ENCODE measurements at places on chromosomes 4 and X.

- DNase-seq: no peak
Measured at GRCh38 chr4:175641024-175641423, 171.0 kb downstream of the GPM6A start.

DNA sequence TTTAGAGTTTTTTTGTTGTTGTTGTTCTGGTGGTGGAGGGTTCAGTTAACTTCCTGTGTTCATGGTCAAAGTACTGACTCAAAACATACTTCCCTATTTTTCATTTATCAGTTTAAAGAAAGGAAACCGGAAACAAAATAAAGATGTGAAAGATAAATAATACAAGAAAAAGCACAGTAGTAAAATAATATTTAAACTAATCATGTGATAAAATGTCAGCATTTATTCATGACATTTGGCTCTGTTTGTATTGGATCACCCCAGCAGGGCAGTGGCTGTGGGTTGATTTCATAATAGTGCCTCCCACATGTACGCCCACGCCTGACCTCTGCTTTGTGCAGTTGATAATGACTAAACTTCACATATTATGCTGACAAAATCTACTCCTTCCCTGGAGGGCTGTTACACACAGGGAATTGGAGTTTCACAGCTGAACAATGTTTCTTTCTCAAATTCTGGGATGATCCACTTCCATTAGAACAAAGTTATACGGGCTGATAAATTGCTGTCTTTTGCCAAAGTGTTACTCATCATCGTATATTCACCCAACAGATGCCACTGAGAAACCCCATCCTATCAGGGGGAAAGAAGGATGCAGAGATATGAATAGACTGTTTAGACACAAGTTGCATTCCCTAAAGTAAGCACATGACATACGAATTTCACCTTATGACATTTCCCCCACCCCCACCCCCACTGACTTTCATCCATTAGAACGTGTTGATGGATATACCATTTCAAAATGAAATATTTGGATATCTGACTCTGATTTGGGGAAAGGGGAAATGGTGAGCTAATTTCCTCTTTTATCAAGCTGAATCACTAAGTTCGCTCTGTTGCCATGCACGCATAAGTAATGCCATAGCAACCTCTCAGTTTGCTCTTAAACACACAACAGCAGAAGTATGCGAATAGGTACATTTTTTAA, 48.3 kb downstream of the AMELX start:
- DNase-seq: peak; percentile 4

DNA sequence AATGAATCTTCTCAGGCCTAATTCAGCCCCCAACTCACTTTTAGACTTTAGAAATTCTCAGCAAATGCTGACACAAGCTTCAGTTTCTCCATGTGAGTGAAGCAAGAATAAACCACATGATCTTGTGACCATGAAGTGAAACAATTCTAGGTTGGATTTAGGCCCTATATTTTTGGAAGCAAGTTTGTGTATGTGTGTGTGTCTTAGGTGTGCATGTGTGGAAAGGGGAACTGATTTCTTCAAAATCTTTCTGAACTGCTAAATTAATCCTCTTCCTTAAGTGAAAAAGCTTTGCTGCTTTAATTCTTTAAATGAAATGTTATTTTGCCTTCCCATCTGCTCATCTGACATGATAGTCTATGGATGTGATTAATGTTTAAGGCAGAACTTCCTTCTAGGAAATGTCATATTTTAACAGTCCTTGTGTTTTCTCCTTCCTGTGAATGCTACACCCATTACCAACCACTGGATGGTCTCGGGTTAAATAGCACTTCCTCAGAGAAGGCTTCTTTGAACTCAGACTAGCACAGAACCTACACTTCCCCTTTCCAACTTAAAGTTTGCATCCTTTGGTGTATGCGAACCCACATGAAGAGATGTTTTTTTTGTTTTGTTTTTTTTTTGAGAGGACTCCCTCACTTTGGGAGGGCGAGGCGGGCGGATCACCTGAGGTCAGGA, 1.2 kb upstream of the TMEM144 start:
- no peak for DNase-seq

DNA sequence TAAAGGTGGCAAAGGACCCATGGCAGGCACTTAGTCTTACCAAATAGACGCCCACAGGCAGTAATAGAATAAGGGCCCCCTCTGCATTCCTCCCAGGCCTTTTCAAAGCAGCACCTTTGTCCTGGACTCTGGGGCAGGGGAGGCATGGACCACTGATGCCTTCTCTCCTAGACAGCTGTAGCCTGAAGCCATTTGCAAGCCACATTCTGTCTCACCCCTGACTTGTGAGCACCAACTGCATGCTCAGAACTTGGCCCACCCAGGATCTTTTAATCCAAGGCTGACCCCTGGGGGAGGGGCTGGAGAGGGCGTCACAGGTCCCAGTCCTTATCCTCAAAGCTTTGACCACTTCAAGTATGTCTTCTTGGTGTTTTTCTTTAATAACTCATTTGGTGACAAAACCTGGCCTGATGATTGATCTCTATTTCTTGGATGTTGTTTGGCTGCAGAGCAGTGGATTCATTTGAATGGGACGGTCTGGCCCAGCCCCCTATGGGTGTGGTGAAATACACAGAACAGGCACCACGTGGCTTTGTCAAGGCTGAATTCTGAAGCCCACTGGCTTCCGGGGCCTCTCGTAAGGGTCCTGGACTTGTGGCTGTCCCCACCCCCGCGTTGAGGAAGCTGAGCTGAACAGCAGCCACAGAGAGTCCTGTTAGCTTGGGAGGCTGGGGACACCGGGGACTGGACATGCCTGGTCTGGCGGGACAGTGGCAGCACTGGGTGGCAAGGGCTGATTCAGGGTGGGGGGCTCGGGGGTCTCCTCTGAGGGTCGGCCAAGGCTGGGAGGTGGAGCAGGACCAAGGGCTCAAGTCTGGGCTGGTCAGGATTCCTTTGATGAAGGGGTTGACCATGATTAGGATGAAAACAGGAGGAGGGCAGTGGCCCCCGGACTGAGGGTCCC, 36.6 kb downstream of the ADRA2C start:
- no peak for DNase-seq

DNA sequence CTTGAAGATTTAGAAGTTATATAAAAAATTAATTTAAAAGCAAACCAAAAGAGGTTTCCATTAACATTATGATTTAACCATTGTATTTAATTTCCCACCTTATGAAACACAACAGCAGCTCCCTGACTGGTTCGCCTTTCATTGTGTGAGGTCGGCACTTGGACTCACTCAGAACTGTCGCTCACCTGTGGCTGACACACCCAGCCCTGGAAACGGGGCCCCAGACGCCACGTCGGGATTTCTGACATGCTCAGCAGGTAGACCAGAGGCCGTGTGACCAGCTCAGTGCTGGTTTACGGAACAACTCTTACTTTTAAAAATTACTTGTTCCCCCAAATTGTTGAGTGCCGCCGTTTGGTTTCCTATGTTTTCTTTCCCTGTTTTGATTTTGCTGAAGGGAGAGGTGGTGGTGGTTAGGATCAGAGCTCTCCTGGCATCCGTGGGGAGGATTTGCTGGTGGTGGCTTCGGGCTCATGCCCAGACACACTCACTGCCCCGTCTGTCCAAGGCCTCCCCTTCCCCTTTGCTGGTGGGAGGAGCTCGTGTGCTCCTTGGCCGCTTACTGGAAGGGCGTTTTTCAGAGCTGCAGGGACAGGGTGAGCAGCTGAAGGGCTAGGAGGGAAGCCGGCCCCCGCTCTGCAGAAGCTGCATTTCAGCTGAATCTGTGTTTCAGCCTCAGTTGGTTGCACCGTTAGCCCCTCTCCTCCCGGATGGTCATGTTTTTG, 59.2 kb downstream of the CPLX1 start:
- no peak for DNase-seq

GRCh38 chr4:1035510-1035909, 24.1 kb downstream of the FGFRL1 start:
- DNase-seq: no peak

DNA sequence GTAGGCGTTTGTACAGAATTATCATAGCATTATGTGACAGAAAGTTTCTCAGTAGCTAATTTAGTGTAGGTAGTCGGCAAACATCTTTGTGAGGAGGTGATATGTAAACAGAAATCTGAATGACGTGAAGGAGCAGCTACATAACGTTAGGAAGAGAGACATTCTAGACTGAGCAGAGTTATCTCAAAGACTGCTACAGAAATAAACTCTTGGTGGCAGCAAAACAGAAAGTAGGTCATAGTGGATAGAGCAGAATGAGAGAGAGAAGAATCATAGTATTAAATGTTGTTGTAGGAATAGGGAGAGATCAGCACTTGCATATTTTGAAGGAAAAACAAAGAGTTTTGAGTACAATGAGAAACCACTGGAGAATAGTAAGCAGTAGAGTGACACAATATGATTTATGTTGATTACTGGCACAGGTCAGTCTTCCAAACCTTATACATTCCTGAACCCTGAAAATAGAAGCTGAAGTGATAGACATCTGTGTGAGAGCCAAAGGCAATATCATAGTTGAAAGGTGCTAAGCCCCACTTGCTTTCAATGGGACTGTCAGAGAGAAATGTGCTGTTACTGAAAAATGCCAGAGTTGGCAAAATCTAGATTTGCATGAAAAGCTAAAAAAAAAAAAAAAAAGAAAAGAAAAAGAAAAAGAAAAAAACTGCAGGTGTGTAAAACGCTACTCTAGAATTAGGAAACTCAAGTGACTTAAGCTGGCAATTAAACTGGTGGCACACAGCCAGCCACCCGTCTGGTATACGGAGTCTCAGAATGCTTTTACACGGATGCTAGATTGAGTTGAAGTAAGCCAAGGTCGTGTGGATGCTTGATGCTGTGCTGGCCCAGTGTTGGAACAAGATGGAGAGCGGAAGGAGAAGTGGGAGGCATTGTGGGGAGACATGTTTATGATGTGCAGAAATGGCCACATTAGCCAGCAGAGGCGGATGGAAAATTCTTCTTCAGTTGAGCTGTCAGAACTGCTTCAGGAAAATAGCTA, 750.2 kb upstream of the HS3ST1 start:
- no peak for DNase-seq

DNA sequence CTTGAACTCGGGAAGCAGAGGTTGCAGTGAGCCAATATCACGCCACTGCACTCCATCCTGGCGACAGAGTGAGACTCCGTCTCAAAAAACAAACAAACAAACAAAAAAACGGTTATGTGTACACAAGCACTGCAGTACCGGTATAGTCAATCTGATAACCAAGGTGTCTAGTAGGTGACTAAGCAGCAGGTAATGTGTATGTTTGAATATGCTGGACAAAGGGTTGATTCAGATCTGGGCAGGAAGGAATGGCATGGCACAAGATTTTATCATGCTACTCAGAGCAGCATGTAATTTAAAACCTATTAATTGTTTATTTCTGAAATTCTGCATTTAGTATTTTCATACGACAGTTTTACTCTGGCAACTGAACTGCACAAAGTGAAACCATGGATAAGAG, 41.7 kb downstream of the MAGEC1 start:
- no peak for DNase-seq

- DNase-seq: no peak
Measured at GRCh38 chr4:17142232-17142711, 243.8 kb upstream of the LDB2 start.

GRCh38 chrX:100479329-100479728, 69.3 kb upstream of the PCDH19 start:
- no peak for DNase-seq

DNA sequence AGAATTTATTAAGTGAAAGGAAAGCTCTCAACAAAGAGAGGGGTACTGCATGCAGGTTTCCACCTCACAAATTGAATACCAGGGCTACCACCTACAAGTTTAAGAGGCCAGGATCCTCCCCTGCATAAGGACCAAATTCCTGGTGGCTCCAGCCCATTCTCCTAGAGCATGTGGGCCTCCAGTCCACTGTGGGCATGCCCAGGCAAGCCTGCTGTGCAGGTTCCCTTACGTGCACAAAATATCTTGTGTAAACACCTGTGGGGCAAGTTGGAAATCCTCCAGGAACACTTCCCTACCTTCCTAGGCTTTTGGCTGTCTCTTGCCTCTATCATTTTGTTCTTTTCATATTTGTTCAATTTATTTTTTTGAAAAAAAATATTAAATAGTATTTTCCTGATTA, 724.3 kb downstream of the ARAP2 start:
- DNase-seq: no peak

GRCh38 chr4:148396986-148397673, 45.1 kb downstream of the NR3C2 start:
- DNase-seq: no peak

DNA sequence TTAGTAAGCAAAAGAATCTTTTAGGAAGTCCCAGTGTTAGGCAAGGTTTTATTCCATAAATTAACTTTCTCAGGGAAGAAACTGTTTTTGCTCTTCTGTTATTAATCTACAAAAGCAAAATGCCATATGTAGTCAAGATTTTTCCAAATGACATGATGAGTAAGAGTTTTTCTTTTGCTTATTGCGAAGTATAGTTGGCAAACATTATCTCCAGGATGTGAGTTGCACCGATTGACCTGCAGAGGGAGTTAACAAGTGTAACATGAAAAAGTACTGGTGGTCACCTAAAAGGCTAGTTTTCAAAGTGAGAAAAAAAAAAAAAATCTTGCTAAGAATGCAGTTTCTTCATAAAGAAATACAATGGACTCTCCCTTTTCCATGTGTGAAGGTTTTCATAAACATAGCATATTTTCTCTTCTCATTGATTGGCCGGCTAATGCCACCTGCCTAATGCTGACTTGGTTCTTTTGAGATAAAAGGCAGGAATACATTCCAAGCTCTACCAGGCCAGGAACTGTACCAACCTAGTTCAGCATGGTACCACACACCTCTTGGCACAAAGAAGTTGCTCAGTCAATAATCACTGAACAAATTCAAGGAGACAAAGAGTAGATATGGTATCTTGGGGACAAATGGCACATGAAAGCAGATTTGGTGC, 100.2 kb downstream of the LNX1 start:
- DNase-seq: no peak

- no peak for DNase-seq
Measured at GRCh38 chrX:35800474-35800873, 2.3 kb downstream of the MAGEB16 start.

GRCh38 chr4:87141428-87141827, 79.0 kb downstream of the KLHL8 start:
- no peak for DNase-seq

DNA sequence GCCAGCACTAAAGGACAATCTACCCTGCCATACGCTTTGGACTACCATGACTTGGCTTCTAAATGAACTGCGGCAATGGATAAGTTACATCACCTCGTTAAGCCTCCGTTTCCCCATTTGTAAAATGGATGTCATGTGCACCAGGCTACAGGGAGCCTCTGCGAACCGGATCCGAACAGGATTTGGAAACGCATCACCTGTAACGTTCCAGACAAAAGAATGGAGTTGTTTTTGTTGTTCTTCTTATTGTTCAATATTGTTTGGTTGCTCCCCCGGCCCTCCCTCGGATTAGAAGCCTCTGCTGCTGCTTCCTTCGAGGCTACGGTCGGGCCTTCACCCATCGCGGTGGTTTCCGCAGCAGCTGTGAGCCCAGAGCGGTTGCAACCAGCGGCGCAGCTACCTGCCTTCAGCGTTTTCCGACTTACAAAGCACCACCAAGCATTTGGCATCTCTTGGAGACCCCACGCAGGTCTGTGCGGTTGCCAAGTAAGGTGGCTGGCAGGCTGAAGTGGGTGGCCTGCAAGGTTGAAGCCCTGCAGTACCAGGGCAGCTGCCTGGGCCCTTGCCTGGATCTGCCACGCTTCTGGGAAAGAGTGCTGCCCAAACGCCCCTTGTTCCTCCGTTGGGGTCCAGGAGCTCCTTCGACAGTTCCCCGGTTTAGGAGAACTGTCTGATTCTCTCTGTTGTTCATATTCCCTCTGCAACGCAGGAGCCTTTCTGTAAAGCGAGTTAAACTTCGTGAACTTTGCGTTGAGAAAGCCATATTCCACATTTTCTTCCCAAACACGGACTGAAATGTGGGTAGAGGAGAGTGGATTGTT, 7.1 kb downstream of the NKX3-2 start:
- DNase-seq: peak; percentile 28

GRCh38 chr4:77044461-77045150, 31.2 kb downstream of the CCNI start:
- no peak for DNase-seq

Measured in stimulated activated CD4-positive, alpha-beta T cell treated with anti-CD3 and anti-CD28 coated beads, Interleukin-2, amount 100 ng/mL, for 24 hours (primary cell).